ENCODE measurements at places on chromosomes 16 and 17.

DNA sequence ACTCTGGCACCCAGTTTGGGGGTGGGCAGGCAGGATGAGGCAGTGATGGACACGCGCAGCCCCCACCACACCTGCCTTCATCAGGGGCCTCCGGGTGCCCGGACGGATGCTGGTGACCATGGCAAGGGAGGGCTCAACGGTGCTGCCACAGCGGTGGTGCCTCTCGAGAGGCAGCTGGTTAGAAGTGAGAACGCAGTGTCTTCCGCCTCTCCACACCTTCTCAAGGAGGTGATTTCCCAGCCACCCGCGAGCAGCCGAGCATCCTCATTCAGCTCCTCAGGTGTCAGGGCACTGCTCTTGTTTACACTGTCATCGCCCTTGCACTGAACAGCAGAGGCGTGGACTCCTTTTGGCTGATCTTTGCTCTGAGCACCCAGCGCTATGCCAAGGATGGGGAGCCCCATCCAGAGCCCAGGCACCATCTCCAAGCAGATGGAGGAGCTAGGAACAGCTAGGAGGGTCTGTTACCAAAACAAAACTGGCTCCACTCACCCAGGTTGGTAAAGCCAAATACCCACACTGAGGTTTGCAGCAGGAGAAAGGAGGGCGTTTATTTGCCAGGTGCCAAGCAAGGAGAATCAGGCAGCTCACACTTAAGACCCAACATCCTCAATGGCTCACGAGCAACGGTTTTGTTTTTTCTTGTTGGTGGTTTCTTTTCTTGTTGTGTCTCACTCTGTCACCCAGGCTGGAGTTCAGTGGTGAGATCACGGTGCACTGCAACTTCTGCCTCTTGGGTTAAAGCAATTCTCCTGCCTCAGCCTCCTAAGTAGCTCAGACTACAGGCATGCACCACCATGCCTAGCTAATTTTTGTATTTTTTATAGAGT, 174.3 kb upstream of the TNRC6C start:
- DNase-seq: no peak

DNA sequence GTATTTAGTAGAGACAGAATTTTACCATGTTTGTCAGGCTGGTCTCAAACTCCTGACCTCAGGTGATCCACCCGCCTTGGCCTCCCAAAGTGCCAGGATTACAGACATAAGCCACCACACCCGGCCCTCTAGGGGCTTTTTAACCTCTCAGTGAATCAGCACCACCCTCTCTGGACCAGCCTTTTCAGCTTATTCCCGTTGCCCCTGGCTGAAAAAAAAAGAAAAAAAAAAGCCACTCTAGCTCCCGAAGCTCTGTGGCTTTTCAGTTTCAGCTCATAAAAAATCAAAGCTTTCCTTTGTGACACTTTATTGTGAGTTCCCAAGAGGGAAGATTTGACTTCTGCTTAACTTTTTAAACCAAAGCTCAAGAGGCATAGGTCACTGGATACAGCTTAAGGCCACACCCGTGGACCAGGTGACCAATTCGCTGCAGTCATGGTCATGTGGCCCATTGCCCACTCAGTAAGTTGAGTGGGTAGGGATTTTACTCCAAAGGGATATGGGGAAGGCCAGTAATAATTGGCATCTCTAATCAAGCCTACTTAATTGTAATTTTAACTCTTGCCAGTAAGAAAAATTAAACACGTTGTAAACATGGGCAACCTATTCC, 46.6 kb upstream of the MED13 start:
- no peak for DNase-seq

DNA sequence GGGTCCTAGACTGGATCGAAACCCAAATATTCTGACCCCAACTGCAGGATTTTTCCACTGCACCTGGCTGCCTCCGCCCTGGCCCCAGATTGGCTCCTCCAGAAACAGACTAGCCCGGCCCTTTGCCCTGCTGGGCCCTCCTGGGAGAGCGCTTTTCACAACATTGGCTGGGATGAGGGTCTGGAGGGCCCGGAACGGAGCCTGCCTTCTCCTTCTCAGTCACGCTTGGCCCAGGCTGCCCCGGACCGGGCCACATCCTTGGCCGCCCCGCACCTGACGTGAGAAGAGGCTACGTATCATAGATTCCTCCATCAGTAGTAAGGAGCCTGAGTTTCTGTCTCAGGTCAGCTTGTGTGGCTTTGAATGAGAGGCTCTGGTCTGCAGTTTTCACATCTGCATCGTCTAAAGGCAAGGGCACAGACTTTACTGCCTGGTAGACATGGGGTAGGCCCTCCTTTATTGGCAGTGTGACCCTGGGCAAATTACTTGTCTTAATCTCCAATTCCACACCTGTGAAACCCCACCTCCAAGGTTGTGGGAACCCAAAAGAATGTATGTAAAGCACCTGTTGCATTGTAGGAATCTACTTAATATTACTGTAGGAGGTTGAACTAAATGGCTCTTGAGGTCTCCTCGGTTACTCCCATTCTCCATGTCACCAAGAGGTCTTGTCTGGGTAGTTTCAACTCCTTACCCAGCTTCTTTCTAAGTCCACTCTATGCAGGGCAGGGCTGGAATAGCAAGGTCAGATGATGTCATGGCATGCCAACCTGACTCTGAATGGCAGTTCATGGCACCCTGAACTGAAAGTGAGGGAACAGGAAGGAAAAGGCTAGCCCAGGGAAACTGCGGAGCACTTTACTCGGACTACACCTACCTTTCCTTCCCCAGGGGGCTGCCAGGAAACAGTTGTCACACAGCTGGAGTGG, 661 bp downstream of the LRRC3C start:
- no peak for DNase-seq

DNA sequence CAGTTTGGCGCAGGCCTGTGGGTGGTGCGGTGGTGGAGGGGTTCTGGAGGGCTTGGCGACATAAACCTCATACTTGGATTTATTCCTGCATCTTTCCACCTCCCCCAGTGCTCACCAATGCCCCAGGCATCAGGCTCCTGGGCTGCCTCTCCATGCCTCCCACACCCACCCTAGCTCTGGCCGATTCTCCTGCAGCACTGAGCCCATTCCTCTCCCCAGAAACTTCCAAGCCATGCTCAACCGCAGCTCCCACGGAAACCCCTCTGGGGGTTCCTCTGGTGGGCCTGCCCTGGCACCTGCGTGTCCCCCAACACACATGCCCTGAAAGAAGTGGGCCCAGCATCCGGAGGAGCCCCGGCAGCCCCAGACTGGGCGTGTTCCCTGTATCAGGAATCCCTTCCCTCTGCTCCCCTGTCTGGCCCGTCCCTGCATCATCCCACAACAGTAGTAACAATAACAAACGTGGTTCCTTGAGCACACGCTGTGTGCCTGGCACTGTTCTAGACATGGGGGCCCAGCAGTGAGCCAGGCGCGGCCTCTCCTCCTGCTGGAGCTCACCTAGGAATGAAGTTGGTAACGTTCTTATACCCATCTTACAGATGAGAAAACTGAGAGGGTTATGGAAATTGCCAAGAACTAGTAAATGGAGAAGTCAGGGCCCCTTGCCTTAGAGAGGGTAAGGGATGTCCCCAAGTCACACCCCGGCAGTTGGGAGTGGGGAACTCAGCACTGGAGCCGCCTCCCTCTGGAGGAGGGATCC, 2.3 kb downstream of the PRSS21 start:
- no peak for DNase-seq

DNA sequence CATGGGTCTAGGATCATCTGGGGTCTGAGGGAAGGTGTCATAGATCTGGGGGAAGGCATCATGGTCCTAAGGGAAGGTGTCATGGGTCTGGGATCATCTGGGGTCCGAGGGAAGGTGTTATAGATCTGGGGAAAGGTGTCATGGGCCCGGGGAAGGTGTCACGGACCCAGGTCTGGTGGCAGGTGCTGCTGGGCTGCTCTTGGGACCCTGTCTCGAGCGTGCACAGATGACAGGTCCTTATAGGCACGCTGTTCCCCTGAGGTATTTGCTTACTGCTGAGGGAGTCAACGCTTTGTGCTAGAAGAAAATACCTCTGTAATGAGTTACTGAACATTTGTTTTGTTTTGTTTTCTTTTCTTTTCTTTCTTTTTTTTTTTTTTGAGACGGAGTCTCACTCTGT, 1.4 kb downstream of the RAB40C start:
- DNase-seq: no peak

DNA sequence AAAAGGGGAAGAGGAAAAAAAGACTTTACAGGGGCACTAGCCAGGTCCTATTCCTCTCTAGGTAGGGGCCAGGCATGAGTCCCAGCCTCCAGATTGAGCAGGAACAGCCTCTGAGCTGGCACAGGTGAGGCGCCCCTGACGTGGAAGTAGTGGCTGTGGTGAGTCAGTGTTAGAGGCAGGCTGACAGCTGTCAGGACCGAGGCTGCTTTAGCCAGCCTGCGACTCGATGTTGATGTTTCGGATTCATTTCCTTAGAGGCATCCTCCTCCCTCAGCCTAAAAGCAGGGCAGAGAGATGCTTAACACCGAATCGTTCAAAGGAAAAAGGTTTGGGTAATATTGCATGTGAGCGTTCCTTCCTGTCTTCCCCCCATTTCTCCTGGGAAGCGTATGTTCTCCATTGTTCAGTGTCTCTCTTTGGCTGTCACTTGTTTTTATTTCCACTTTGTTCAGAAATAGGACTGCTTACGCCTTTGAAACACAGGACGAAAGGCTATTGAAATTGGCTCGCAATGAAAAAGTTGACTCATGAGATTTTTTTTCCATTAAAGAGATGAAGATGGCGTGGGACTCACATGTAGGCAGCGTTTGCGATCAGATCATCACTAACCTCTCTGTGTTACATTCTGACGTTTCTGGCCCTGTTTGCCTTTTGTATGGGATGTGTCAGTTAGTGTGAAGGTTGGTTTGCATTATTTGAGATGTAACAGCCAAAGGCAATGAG, 1.3 kb downstream of the KIAA0513 start:
- no peak for DNase-seq

DNA sequence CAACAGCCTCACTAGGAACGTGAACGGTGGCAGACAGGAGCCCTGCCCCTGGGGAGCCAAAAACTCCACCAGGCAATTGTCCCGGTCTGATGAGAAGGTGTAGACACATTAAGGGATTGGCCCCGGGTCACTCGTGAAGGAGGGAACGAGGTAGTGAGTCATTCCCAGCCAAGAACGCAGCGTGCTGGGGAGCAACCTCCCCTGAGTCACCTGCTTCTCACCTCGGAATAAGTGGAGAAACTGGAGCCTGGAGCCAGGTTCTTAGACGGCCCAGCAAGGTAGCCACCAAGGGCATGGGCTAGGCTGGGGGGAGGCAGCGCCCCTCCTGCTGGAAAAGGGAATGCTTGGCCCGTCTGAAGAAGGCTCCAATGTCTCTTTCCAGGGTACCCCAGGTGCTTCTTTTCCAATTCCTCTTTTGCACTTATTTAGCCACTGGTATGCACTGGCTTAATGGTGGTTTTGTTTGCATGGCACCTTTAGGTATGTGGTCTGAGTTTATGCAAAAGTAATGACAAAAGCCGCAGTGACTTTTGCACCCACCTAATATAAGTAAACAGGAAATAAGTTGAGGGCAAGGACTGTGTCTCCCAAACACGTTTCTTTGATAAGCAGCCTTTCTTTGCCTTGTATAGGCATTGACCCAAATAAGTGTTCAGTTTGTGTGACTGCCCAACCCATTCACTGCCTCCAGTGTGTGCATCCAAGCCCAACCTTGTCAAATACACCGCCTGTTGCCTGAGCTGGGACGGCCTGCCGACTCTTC, 1.8 kb upstream of the HELZ start:
- no peak for DNase-seq

- peak; percentile 69 for DNase-seq
These were observed 812 bp upstream of the PPP1R9B start for GRCh38 chr17:50151041-50151936.

- DNase-seq: no peak
These were observed 37.2 kb upstream of the ENDOV start for GRCh38 chr17:80377798-80378197.

DNA sequence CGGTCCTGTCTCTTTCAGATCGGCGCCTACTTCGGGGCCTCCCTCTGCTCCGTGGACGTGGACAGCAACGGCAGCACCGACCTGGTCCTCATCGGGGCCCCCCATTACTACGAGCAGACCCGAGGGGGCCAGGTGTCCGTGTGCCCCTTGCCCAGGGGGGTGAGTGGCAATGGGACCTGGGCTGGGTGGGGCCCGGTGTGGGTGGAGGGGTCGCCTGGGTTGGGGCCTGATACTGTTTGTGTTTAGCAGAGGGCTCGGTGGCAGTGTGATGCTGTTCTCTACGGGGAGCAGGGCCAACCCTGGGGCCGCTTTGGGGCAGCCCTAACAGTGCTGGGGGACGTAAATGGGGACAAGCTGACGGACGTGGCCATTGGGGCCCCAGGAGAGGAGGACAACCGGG, 37.7 kb downstream of the ITGAM start:
- DNase-seq: no peak

DNA sequence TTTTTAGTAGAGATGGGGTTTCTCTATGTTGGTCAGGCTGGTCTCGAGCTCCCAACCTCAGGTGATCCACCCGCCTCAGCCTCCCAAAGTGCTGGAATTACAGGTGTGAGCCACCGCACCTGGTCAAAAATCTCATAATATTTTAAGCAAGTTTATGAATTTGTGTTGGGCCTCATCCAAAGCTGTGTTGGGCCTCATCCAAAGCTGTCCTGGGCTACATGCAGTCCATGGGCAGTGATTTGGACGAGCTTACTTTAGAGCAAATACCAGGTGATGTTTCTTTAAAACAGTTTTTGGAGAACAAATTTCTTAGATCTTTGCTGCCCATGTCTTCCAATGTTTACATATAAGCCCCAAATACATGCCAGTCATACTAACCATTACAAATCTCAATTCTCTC, 84.4 kb upstream of the C17orf78 start:
- no peak for DNase-seq

DNA sequence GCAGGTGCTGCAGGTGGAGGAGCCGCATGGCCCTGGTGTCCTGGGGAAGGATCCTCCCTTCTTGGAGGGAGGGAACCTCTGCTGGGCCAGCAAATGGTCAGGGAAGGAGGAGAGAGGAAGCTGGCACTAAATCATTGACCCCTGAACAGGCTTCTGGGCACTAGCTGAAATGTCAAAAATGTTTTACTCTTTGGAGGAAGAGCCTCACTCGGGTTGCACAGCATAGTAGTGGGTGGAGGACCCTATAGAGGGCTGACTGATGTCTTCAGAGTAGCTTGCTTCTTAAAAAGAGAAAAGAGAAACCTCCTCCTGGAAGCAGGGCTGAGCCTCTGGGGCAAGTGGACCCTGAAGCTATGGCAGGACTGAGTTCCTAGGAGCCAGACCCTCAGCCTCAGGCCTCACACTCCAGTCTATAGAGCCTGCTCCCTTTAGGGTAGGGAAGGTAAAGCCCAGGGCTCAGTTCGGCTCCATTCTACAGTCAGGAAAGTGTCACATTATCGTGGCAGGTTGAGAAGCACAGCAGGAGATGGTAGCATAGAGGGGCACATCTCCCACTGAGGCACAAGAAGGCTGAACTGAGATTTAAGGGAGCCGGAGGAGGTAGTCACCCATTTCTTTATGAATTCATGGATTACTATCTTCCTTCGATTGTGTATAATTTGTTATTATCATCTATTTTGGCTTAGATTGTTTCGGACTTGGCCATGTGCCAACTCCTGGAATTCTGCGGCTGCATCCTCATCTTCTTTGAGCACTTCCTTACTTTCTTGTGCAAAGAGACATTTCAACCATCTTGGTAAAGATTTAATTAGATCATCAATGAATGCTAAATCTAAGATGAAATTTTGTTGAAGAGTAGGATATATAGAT, 7.3 kb upstream of the CUEDC1 start:
- no peak for DNase-seq
